ENCODE measurements at places on chromosomes 16 and 17. TPM values are rescaled to one million over a fixed set of nuclear protein-coding genes. Genes with fewer than 3 reads are reported as not detected.

DNA sequence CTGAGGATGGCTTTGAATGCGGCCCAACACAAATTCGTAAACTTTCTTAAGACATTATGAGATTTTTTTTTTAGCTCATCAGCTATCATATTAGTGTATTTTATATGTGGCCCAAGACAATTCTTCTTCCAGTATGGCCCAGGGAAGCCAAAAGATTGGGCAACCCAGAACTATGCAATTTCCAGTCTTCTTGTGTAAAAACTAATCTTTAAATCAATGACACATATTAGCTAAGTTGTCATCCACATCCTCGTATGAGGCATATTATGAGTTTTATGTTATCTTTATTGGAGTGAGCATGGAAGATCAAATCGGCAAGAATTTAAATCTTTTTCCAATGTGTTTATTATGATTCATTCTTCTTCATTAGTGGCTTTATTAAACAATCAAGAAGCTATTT, 198.6 kb upstream of the HSBP1 start:
- no peak overlapping the region for H3K4me3 ChIP-seq
- H3K27ac ChIP-seq = no peak overlapping the region
- no peak for DNase-seq
- no peaks in the 10 kb centered on the region for H3K4me1 ChIP-seq
- no peaks in the 10 kb centered on the region for H3K27me3 ChIP-seq
- no peaks in the 10 kb centered on the region for H3K36me3 ChIP-seq

DNA sequence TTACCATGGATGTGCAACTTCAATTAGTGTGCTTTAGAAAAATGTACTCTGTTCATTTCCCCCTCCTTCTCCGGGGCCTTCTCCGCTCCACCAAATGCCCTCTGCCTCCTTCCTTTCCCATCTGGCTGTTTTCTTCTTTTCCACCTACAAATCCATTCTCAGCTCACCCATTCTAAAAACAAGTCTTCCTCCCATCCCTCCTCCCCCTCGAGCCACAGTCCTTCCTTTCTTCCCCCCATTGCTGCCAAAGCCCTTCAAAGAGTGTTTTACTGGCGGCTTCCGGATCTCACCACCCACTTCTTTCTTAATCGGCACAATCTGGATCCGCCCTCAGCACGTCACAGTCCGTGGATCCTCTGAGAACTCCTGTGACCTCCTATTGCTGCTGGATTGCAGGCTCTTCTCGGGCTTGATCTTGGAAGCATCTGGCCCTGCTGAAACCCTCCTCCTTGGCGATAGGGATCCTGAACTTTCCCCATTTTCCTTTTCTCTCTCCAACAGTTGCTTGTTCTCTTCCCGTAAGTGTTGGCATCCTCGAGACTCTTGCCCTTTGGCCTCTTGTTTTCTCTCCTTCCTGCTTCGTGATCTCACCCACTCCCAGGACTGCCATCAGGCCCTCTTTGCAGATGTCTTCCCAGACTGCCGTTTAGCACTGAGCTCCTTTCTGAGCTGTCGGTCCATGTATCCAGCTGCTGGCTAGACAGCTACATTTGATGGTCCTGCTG, 36.0 kb upstream of the FBXO47 start:
- no peak overlapping the region for H3K4me3 ChIP-seq
- H3K4me1 ChIP-seq = peaks cover 11% of the 10 kb centered on the region
- DNase-seq = peak; percentile 32
- peaks cover 2% of the 10 kb centered on the region for H3K27me3 ChIP-seq
- H3K27ac ChIP-seq = no peak overlapping the region

DNA sequence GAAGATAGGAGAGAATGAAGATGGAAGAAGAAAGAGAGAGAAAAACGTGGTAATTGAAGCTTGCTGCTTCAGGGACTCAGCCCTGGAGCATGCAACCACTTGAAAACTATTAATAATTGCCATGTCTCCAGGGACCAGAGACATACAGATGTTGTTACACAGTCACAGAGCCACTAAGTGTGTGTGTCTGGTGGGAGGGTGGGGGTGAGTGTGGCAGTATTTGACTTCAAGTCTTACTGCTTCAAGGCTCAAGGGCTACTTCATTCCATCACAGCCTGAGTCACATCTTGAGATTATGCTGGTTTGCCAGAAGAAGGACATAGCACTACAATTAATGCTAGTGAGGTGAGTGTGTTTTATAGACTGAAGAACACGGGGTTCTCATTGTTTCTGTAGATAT, 202.2 kb downstream of the CDH8 start:
- no peaks in the 10 kb centered on the region for H3K4me1 ChIP-seq
- H3K4me3 ChIP-seq = no peak overlapping the region
- no peaks in the 10 kb centered on the region for H3K36me3 ChIP-seq

GRCh38 chr16:66366433-66367299, at the start of gene CDH5:
Gene CDH5, plus strand, starts transcription at chr16:66366691. Its CDS starts 12,647 bp downstream, at chr16:66379338.
- DNase-seq = peak; percentile 90
- peaks cover 14% of the 10 kb centered on the region for H3K36me3 ChIP-seq
- H3K4me3 ChIP-seq = peak within 1 kb of the TSS; percentile 61
- H3K4me1 ChIP-seq = peaks cover 81% of the 10 kb centered on the region
- H3K27me3 ChIP-seq = no peaks in the 10 kb centered on the region

- no peak overlapping the region for H3K27ac ChIP-seq
- H3K4me1 ChIP-seq = peaks cover 10% of the 10 kb centered on the region
- no peak overlapping the region for H3K4me3 ChIP-seq
- DNase-seq = no peak
- no peaks in the 10 kb centered on the region for H3K27me3 ChIP-seq
- H3K36me3 ChIP-seq = no peaks in the 10 kb centered on the region
Observed at GRCh38 chr16:2981177-2981898, 1.1 kb upstream of the PKMYT1 start.

DNA sequence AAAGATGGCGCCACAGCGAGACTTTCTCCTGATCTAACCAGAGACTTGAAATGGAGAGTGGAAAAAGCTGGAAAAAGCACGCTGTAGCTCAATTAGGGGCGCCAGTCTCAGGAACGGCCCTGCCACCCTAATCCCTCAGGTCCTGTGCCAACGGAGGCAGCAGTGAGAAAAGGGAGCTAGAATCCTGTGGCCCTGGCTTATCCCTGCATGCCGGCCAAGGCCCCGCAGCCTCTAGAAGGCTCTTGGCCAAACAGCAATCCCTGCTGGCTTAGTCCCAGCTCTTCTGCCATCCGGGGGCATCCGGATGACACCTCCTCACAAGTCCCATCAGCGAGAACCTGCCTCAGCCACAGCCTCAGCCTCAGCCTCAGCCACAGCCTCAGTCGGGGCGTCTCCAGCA, 69.8 kb downstream of the MRM3 start:
- H3K36me3 ChIP-seq = peaks cover 5% of the 10 kb centered on the region
- DNase-seq = no peak
- H3K4me1 ChIP-seq = peaks cover 18% of the 10 kb centered on the region
- H3K4me3 ChIP-seq = no peak overlapping the region
- H3K27me3 ChIP-seq = peaks cover 3% of the 10 kb centered on the region

DNA sequence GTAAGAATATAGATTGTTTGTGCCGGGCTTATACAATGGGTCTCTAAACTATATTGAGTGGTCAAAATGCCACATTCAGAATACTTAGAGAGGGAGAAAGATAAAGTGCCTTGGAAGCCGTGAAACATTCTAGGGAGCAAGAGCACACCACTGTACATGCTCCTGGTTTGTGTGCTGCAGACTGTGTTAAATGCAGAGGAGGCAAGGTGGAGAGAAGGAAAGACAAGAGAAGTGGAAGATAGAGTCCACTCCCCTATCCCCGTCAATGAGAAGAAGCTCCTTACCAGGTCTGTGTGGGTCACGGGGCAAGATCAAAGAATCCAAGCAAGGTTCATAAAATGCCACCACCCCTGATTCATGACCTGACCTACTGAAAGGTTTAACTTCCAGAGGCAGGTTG, 267.1 kb upstream of the TBX2 start:
- H3K27ac ChIP-seq = no peak overlapping the region
- H3K27me3 ChIP-seq = peaks cover 3% of the 10 kb centered on the region
- no peak overlapping the region for H3K4me3 ChIP-seq
- no peaks in the 10 kb centered on the region for H3K4me1 ChIP-seq
- no peak for DNase-seq

- H3K36me3 ChIP-seq = no peaks in the 10 kb centered on the region
- no peak overlapping the region for H3K4me3 ChIP-seq
Observed at GRCh38 chr17:10314329-10314728, 58.5 kb downstream of the MYH13 start.

GRCh38 chr17:49117587-49118230, 14.9 kb upstream of the B4GALNT2 start:
- H3K27ac ChIP-seq = no peak overlapping the region
- no peaks in the 10 kb centered on the region for H3K4me1 ChIP-seq
- no peaks in the 10 kb centered on the region for H3K36me3 ChIP-seq

DNA sequence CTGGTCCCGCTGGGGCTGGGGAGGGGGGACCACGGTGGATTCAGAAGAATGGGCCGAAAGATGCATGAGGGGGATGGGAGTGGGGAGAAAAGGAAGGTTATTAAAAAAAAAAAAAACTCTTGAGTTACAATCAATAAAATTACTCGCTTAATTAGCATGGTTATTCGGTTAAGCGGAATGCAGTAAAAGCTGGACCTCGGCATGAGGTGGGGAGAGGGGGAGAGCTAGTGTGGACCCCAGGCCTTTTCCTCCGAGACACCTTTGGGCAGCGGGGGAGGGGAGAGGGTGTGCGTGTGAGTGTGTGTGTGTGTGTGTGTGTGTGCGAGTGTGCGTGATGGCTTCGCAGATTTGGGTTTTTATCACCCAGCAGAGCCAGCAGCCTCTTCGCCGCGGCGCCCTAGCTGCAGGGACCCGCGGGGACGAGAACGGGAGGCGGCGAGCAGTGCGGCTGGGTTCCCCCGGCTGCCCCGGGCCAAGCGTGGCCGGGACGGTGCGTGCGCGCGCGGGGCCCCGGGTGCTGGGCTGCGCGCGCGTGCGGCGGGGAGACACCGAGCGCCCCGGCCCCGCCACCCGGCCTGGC, 3.7 kb downstream of the BAHCC1 start:
- H3K36me3 ChIP-seq = no peaks in the 10 kb centered on the region
- H3K27me3 ChIP-seq = no peaks in the 10 kb centered on the region

- H3K27ac ChIP-seq = no peak overlapping the region
- no peaks in the 10 kb centered on the region for H3K36me3 ChIP-seq
- H3K4me1 ChIP-seq = no peaks in the 10 kb centered on the region
- no peaks in the 10 kb centered on the region for H3K27me3 ChIP-seq
Observed at GRCh38 chr17:73749928-73750605, 105.8 kb upstream of the SDK2 start.

GRCh38 chr17:41962111-41962510, 4.5 kb upstream of the CNP start:
- H3K4me3 ChIP-seq = no peak overlapping the region
- no peak overlapping the region for H3K27ac ChIP-seq
- DNase-seq = no peak
- H3K27me3 ChIP-seq = no peaks in the 10 kb centered on the region
- peaks cover 21% of the 10 kb centered on the region for H3K4me1 ChIP-seq

- peaks cover 4% of the 10 kb centered on the region for H3K4me1 ChIP-seq
- no peaks in the 10 kb centered on the region for H3K27me3 ChIP-seq
- H3K4me3 ChIP-seq = no peak overlapping the region
- no peak for DNase-seq
- no peaks in the 10 kb centered on the region for H3K36me3 ChIP-seq
Observed at GRCh38 chr17:60730273-60730672, 52.6 kb downstream of the BCAS3 start.

- H3K4me3 ChIP-seq = no peak overlapping the region
- DNase-seq = no peak
- H3K27ac ChIP-seq = no peak overlapping the region
- no peaks in the 10 kb centered on the region for H3K4me1 ChIP-seq
- no peaks in the 10 kb centered on the region for H3K27me3 ChIP-seq
Observed at GRCh38 chr17:70813355-70813930, 644.1 kb downstream of the KCNJ2 start.

GRCh38 chr16:26863931-26864330, 202.8 kb upstream of the C16orf82 start:
- H3K4me3 ChIP-seq = no peak overlapping the region
- DNase-seq = no peak
- H3K27me3 ChIP-seq = no peaks in the 10 kb centered on the region
- H3K27ac ChIP-seq = no peak overlapping the region
- H3K4me1 ChIP-seq = no peaks in the 10 kb centered on the region

- no peaks in the 10 kb centered on the region for H3K27me3 ChIP-seq
- peaks cover 11% of the 10 kb centered on the region for H3K4me1 ChIP-seq
- no peak overlapping the region for H3K27ac ChIP-seq
- no peaks in the 10 kb centered on the region for H3K36me3 ChIP-seq
- H3K4me3 ChIP-seq = no peak overlapping the region
Observed at GRCh38 chr17:64947152-64947551, 27.9 kb upstream of the LRRC37A3 start.

GRCh38 chr17:46031440-46031839, 32.4 kb downstream of the STH start:
- H3K4me1 ChIP-seq = no peaks in the 10 kb centered on the region
- peaks cover 25% of the 10 kb centered on the region for H3K36me3 ChIP-seq
- no peak for DNase-seq
- no peaks in the 10 kb centered on the region for H3K27me3 ChIP-seq
- H3K4me3 ChIP-seq = no peak overlapping the region

DNA sequence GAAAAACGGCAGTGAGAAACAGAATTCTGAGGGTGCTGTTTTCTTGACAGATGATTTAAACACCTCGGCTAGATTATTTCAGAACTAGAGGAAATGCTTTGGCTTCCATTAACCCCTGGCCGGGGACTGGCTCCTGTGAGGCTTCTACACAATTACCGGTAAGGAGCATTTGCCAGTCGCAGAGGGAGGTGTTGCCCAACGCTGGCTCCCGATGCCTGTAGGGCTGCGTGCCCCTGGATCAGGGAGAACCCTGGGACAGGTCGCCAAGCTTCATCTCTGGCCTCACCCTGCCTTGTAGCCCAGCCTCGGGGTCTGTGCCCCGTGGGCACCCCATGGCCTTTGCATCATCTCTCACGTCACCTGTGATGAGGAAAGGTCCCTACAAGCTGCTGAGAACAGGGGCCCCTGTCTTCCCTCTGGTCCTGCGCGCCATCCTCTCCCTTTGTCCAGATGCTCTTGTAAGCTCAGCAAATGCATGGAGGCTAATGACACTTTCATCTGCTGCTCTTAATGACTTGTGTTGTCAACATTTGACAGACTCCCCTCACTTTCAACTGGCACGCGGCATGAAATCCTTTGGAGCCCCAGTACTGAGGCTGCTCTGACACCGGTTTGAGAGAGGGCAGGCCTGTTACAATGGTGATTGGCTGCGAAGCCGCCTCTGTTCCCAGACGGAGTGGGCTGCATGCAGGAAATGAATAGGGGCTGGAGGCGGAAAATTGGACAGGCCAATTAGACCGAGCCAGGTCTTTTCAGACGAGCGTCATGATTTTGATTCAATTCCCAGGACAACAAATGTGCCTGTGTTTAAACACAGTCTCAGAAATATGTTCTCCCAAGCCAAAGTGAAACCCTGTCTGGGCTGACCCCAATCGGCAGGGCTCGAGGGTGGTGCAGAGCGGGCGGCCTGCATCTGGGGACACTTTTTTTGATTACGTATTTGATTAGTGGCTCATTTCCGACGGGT, 85.5 kb upstream of the DOC2B start:
- no peak overlapping the region for H3K27ac ChIP-seq
- peak; percentile 72 for DNase-seq
- H3K4me3 ChIP-seq = no peak overlapping the region
- H3K4me1 ChIP-seq = peaks cover 9% of the 10 kb centered on the region

- no peak overlapping the region for H3K4me3 ChIP-seq
- H3K27me3 ChIP-seq = no peaks in the 10 kb centered on the region
- H3K27ac ChIP-seq = no peak overlapping the region
- peaks cover 4% of the 10 kb centered on the region for H3K4me1 ChIP-seq
Observed at GRCh38 chr17:37399265-37399803, 7.3 kb downstream of the ACACA start.

The TEX2 gene
- 21.7 TPM for total RNA-seq

The KRT38 gene
- not detected for total RNA-seq

The RHBDL3 gene
- not detected for total RNA-seq

The C17orf107 gene
- 1.0 TPM for total RNA-seq

The TMEM11 gene
- total RNA-seq = 28.8 TPM

The NPB gene
- total RNA-seq = not detected

The MT1H gene
- total RNA-seq = not detected

The RASD1 gene
- 21.3 TPM for total RNA-seq

The IRX3 gene
- total RNA-seq = not detected

The ACD gene
- total RNA-seq = 26.9 TPM

The MYH3 gene
- total RNA-seq = 0.78 TPM
